ENCODE measurements at places on chromosomes 6 and 20.

- DNase-seq: no peak
Measured at GRCh38 chr6:156009656-156010055, 554.0 kb upstream of the NOX3 start.

- DNase-seq: no peak
Measured at GRCh38 chr6:3850451-3851203, 1.5 kb downstream of the FAM50B start.

GRCh38 chr20:41371371-41371770 is 4.8 kb upstream of the EMILIN3 start:
- DNase-seq: no peak

- no peak for DNase-seq
Measured at GRCh38 chr6:68364271-68364805, 270.7 kb upstream of the ADGRB3 start.

GRCh38 chr6:157552820-157553485 is 172.0 kb downstream of the ZDHHC14 start:
- DNase-seq: no peak

DNA sequence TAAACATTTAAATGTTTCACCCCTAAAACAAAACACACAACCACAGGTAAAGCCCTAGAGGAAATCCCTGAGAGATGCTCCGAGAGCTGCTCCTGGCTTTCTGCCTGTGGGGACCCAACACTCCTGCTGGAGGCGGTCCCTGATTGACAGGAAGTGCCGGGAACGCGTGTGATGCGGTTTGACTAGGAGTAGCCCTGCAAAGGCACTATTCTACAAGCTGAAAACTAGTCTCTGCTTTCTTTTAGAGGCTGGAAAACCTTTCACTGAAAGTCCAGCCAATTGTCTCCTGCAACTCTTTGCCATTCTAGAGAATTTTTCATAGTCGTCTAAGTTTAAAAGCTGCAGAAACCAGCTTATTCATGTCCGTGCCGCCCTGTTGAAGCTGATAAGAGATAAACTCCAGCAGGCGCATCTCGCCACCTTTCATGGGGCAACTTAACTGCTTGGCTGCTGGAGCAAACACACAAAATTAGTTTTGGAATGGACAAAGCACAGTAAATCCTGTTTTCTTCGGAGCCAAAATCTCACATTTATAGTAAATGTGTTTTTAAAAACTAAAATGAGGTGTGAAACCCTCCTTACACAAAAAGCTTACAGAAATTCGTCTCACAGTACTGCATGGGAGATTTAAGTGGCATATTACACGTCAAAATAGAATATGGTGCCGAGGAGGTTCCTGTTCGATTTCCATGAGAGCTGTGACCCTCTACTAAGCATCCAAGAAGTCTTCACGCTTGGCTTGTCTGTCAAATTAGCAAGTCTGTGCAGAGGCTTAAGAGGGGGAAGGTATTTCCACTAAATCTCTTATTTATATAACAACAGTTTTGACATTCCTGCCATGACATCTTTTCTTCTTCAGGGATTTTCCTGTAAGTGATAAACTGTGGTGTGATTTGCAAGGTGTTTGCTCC is 46.9 kb downstream of the DACT2 start:
- no peak for DNase-seq

GRCh38 chr6:123716506-123716905 is 79.8 kb upstream of the TRDN start:
- DNase-seq: no peak

GRCh38 chr6:14863902-14864850 is 381.7 kb upstream of the JARID2 start:
- no peak for DNase-seq

DNA sequence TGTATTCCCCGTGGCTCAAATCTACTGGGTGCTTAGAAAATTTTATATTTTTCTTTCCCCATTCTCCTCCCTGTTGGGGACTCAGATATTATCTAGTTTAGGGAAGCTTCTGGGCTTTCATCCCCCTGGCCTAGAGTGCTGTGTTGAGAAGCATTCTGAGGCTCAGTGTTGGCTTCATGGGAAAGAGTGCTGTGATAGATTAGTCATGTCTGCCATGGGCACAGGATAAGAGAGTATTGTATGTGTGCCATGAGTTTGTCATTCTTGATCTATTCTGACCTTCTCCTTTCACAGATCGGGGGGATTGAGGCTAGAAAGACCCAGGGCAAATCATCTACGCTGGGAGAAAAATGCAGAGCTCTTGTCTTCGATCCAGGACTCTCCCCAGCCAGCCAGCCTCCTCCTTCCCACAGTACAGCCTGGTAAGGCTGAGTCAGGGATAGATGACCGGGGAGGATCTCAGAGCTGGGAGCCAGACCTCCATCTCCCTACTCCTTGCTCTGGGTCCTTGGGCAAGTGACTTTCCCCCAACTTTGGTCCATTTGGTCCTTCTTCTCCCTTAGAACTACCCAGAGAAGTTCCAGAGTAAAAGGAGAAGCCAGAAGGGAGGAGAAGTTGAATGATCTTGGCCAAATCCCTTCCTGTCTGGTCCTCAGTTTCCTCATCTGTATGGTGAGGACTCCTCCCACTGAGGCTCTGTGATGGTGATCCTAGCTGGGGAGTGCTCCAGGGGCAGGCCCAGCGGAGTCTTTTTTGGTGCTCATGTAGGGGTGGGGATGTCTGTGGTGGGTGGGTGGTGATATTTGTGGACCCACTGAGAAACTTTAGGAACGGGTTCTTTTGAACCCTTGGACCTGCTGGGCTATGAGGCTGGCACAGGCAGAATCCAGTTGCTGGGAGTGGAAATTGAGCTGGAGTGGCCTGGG is 5.0 kb downstream of the SRC start:
- no peak for DNase-seq

- DNase-seq: no peak
Measured at GRCh38 chr6:169160855-169161560, 92.6 kb downstream of the THBS2 start.

GRCh38 chr6:93036835-93037234 is 382.5 kb downstream of the EPHA7 start:
- no peak for DNase-seq

- DNase-seq: no peak
Measured at GRCh38 chr20:8723296-8723695, 345.6 kb upstream of the PLCB4 start.

- no peak for DNase-seq
Measured at GRCh38 chr6:43716099-43716498, 28.5 kb upstream of the MRPS18A start.

GRCh38 chr20:25195962-25196785 is 662 bp downstream of the ENTPD6 start:
- no peak for DNase-seq

DNA sequence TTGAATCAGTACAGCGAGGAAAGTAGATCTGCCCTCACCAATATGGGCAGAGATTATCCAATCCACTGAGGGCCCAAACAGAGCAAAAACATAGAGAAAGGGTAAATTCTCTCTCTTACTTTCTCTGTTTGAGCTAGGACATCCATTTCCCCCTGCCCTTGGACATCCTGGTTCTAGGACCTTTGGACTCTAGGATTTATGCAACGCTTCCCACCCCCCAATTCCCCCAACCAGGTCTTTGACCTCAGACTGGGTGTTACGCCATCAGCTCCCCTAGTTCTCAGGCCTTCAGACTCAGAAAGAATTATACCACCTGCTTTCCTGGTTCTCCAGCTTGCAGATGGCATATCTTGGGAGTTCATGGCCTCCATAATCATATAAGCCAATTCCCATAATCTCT is 10.2 kb upstream of the B3GAT2 start:
- DNase-seq: no peak

DNA sequence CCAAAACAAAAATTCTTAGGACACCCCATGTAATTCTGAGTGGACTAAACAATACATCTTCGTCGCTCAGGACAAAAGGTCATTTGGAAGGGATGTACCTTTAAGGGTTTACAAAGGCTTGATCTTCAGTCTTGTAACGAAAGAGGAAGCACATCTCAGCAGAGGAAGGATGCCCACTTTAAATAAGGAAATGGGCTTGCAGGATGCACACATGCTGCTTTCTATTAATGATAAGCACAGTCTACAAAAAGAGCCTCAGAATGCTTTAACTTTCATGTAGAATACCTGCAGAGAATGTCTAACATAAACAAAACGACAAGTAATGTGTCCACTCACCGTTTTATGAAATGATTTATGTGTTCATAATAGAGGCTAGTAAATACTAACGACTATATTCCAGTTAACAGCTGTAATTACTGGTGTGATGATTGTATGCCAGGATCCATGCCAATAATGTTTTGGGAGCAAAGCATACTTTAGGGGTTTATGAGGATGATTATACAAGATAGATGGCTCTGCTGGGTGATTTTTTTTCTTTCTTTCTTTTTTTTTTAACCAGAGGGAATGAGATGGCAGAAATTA is 216.9 kb downstream of the GMDS start:
- no peak for DNase-seq

- no peak for DNase-seq
Measured at GRCh38 chr6:35698858-35699257, 10.1 kb upstream of the FKBP5 start.

DNA sequence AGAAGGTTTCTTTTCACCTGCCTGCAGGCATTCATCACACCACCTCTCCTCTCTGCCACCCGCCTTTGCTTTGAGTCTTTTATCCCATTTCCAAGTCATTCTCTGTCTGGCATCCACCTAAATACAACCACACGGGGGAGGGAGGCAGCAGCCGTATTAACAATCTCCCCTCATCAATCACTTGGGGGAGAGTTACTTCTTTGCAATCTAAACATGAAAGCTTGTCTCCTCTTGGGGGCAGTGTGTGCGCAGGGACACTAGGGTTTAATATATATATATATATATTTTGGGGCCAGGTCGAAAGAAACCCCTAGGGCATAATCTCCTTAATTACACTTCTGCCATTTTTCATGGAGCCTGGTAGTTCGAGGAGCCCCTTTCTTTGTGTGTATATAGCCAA is 214.5 kb downstream of the TSHZ2 start:
- no peak for DNase-seq

DNA sequence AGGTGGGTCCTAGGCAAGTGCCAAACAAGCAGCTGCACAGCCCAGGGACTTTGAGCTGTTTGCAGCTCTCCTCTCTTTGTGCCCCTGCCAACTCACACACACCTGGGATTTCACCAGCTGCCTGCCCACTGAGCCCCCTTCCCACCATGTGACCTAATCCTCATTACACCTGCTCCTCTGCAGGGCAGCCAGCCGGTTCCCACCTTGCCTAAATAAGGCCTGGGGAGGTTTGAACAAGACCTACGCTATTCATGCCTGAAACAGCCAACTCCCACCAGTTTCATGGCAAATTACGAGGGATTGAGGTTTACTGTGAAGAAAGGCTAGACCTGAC is 92.6 kb upstream of the SOX4 start:
- no peak for DNase-seq

GRCh38 chr20:34452281-34452982 is 63.8 kb upstream of the DYNLRB1 start:
- DNase-seq: no peak

- DNase-seq: no peak
Measured at GRCh38 chr20:31473331-31474096, 1.4 kb downstream of the DEFB124 start.

GRCh38 chr20:59774921-59775686 is 158.3 kb downstream of the SYCP2 start:
- no peak for DNase-seq

DNA sequence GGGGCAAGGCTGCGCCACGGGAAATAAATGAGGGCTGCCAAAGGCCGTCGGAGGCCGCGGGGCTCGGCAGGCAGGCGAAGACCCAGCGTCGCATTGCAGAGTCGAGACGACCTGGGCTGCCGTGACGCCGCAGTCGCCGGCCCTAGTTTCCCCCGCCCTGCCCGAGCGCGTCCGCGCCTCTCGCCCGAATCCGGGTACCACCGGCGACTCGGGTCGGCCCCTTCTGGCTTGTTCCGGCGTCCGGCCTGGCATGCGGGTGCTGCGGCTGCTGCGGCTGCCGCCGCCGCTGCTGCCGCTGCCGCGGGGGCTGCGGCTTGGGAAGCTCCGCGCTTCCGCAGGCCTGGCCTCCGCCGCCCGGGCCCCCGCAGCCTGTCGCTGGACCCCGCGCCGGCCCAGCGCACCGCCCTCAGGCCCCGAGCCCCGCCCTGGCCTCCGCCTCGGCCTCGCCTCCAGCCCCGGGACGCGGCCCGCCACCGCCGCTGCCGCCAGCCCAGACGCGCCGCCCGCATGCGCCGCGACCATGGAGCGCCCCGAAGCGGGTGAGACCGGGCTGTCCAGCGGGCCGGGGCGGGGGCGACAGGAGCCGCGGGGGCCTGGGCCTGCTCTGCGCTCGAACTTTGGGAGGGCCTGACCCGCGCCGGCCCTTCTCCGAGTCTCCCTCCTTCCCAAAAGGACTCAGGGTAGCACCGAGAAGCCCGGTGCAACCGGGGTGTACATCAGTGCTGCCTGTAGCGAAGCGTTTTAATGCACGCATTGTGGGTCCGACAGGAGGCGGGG is at the start of gene AKAP7:
TSS of gene AKAP7 (plus strand) at position 224 of the 777 bp plus-strand sequence. CDS start at position 521, 297 bp downstream.
- no peak for DNase-seq

- no peak for DNase-seq
Measured at GRCh38 chr6:137964876-137965275, 97.8 kb downstream of the TNFAIP3 start.

- DNase-seq: no peak
Measured at GRCh38 chr20:35187584-35188190, 15.8 kb downstream of the PROCR start.

- no peak for DNase-seq
Measured at GRCh38 chr20:44768256-44768655, 22.6 kb downstream of the KCNK15 start.

DNA sequence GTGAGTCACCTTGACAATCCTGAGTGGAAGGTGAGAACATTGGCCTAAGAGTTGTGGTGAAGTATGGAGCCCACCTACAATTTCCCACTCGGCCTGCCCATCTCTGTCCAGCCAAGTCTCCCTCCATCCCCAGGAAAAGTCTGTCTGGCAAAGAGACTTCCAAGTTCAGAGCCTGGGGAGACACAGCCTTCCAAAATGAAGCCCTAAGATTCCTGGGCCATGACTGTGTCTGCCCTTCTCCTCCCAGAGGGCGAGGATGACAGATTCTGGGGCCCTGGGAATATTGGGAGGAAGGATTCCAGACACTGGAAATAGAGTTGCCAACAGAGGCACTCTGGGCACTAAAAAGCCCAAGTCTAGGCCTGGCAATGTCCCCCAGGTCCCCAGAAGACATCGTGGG is 176.8 kb downstream of the NFATC2 start:
- DNase-seq: no peak

DNA sequence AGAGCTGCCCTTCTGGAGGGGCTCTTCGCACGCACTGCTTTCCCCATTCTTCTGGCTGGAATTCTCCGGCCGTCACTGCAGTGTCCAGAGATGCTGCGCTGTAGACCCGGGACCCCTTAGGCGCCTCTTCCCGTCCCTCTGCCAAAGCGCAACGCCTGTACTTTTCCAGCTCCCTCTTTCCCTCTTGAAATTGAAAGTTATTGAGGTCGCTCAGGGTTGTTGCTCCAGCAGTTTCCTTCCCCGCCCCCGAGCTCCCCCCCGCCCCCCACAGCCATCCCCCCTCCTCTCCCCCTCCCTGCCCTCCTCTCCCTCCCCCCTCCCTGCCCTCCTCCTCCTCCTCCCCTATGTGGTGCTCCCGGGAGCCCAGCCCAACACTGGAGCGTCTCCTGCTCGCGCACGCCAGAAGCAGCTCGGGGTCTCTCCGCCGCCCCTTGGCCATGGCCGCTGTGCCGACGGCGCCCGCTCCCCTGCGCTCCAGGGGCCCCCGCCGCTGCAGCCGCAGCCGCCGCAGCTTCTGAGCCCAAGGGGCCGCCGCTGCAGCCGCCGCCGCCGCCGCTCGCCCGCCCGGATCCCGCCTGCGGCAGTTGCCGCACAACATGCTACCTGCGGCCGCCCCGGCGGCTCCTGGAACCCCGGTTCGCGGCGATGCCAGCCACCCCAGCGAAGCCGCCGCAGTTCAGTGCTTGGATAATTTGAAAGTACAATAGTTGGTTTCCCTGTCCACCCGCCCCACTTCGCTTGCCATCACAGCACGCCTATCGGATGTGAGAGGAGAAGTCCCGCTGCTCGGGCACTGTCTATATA is at the start of gene RSPO3:
TSS of gene RSPO3 (plus strand) at position 374 of the 804 bp plus-strand sequence. CDS start 522 bp downstream, outside the sequence.
- DNase-seq: no peak
